ENCODE measurements at places on chromosomes 16 and 17.

GRCh38 chr17:42422412-42422957 is 571 bp downstream of the CAVIN1 start:
- DNase-seq, result no peak

DNA sequence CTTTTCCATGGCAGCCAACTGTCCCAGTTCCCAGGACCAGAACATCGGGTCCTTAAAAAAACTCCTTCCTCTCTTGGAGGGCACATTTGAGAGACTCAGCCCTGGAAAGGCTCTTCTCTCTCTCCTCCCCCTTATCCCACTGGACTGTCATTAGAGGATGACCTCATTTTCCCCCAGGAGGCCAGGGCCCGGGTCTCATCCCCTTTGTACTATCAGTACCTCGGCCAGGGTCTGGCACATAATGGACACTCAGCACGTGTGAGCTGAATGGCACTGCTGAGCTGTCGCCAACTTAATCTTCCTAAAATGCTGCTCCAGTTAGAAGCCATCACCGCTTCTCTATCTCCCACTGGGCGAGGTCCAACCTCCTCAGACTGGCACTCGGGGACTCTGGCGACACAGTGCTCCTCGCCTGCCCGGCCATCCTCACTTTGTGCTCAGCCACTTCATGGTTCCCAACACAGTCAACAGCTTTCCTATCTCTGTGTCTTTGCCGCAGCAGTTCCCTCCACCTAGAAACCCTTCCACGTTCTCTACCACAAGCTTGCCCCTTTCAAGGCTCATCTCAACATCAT is 3.6 kb upstream of the RHBDL3 start:
- no peak for DNase-seq

GRCh38 chr17:32697728-32698625 is 178.9 kb downstream of the MYO1D start:
- no peak for DNase-seq

- DNase-seq, result no peak
Observed at GRCh38 chr16:86376837-86377236, 133.5 kb upstream of the FOXF1 start.

DNA sequence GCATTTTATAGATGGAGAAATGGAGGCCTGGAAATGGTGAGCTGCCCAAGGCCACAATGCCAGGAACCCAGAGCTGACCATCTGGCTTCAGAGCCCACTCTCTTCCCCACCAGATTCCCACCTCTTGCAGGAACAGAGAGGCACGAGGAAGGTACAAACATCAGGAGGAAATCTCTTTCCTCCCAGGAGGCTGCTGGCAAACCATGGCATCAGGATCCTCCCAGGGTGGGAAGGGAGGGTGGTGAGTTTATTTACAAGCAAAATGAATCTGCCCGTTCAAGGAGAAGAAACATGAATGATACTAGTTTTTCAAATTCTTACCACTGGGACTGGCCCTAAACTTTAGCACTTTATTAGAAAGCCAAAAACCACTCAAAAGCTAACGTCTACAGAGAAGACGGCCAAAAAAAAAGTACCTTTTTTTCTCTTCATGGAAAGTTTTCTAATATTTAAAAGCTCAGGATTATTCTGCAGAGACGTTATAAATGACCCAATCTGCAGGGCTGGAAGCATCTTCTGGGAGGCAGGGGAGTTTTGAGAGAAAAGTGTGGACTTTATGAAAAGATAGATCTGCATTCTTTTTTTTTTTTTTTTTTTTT is 79.1 kb downstream of the NXN start:
- no peak for DNase-seq

DNA sequence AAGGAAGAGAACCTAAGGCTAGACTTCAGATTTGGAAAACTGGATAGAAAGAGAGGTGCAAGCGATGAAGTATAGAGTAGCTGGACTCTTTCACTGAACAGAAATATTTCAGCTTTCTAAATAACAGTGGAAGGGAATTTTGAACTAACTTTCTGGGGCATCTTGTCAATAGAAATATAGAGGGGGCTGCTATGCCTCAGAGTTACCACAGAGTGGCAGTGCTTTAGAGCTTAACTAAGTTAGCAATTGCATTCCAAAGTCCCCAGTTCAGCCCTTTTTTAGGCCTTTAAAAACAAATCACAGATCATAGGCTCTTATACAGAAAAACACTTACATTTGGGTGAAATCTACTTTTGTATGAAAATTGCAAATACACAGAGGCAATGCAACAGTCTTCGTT is 154.2 kb upstream of the CDH8 start:
- no peak for DNase-seq

GRCh38 chr17:7943291-7943690 is 11.3 kb downstream of the CNTROB start:
- no peak for DNase-seq

DNA sequence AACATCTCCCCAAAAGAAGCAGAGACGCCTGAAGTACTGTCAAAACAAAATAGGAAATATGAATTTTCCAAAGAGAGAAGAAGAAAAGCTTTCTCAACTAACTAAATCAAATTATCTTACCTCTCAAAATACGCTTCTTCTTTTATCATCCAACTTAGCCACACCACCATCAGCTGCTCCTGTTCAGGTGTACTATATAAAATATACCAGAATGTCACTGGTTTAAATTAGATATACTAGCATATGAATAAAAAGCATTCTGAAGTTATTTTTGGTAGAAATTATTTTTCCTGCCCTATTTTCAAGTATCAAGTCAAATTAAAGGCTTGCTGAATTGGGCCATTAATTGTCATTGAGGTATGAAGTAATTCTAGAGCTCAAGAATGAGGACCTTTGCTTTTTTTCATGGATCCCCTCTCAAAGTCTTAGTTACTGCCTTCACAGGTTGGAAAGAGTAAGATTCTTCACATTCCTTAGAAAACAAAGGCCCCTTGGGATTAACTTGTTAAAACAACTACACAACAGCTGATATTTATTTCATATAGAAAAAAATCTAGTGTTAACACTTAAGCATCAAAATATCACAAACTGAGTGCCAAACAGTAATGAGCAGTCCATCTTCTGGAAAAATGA is 30.1 kb downstream of the INTS2 start:
- DNase-seq, result no peak

GRCh38 chr17:1059131-1059795 is 62.3 kb downstream of the TIMM22 start:
- no peak for DNase-seq

DNA sequence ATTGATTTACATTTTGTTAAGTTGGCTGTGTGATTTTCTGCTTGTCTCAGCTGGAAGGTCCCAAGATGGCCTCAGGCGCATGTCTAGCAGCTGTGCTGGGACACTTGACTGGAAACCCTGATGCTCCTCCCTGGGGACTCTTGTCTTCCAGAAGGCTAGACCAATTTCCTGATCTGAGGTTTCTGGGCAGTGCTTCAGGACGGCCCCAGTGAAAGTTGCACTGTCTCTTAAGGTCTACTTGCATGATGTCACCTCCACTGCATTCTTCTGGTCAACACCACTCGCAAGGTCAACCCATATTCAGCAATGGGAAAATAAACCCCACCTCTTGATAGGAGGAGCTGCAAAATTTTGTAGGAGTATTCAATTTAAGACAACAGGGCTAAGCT is 116.0 kb downstream of the SALL1 start:
- no peak for DNase-seq

- DNase-seq, result no peak
Observed at GRCh38 chr17:45893725-45894021, 681 bp upstream of the MAPT start.

GRCh38 chr16:19136549-19137196 is 22.9 kb downstream of the ITPRIPL2 start:
- no peak for DNase-seq

DNA sequence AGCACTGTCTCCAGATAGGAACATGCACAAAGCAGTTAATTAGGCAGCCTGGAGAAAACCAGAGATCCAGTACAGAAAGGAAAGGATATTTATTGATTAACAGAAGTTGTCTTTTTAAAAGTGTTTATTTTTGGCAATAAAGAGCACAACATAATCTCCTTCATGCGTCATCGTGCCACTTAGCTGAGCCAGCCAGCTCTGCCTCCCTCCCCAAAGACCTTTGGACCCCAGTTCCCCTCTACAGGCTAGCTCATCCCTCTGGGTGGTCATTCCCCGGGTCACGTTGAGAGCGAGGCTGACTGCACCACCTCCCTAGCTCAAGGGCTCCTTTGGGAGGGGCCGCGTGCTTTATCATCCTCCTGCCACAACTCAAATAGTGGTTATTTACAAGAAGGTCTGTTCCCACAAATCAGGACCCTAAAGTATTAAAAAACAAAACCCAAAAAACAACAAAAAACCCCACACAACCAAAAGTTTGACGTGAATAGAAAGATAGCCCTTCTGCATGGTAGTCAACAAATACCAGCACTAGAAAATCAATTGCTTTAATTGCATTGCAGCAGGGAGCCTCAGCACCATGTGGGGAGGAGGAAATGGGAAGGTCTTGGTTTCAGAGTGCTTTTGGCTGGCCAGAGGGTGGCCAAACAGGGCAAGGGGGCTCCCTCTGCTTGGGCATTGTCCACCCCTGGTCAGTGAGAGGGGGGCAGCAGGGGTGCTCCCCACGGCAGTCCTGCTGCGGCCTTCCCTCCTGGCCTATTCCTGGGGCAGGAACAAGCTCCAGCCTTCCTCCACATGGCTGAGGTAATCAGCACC is 9.6 kb downstream of the POLR2C start:
- DNase-seq, result no peak

- no peak for DNase-seq
Observed at GRCh38 chr16:48126801-48127644, 28.8 kb downstream of the ABCC12 start.

GRCh38 chr17:15882777-15883176 is 62.2 kb upstream of the ADORA2B start:
- no peak for DNase-seq

GRCh38 chr16:30413112-30413806 is 5.9 kb downstream of the ZNF771 start:
- no peak for DNase-seq

GRCh38 chr16:71426069-71426879 is 15.6 kb downstream of the TLE7 start:
- no peak for DNase-seq

DNA sequence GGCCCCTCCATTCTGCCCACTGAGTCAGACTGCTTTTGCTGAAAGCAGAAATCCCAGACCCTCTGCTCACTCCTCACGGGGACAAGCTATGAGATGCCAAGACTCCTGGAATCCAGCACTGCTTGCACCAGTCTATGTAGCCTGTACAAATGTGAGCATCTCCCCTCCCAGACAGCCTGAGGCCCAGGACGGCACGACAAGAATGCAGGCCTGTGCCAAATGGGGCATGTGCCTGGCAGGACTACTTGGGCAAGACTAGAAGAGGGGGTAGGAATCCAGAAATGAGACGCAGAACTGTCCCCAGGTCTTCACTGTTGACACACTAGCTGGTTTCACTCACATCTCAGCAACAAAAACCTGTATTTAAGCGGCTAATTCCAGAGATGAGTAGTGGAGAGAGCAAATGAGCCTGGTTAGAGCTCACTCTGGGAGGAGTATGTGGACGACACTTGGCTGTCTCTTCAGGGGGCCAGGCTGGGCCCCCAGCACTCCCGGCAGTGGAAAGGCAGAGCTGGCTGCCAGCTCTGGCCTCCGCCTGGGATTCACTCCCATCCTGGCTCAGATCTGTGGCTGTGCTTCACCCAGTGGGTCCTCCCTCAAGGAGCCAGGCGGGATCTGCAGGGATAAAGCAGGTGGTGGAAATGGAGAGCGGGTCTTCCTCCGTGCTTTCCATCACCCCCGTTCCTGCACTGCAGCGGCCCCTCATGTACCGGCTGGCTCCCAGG is 2.9 kb upstream of the MYO1C start:
- DNase-seq, result no peak

Data from nucleus accumbens (tissue), 56 donors.